Testis (tissue), 5 donors: ENCODE measurements at places on chromosomes 12 and 14.

GRCh38 chr14:57389646-57390036, 745 bp upstream of the NAA30 start:
- DNase-seq, result peak; percentile 45

- DNase-seq, result no peak
These were observed 96.2 kb upstream of the USP15 start for GRCh38 chr12:62164036-62164435.

- DNase-seq, result no peak
These were observed 98.4 kb downstream of the GTF2A1 start for GRCh38 chr14:81122326-81122725.

DNA sequence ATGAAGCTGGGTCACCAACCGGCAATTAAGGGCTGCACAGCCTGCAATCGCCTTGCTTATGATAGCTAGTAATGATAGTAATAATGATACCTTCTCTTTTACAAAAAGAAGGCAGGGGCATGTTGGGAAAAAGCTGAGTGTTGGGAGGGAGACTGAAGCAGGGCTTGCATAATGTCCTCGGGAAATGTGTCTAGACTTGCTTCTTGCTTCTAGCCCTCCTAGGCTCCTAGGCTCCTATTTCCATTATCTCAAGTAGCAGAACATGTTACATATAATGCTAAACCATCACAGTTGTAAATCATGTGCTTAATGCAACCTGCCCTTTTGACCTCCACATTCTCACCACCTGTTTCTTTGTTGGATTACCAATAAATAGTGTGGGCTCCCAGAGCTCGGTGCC, 18.7 kb downstream of the RERGL start:
- no peak for DNase-seq

DNA sequence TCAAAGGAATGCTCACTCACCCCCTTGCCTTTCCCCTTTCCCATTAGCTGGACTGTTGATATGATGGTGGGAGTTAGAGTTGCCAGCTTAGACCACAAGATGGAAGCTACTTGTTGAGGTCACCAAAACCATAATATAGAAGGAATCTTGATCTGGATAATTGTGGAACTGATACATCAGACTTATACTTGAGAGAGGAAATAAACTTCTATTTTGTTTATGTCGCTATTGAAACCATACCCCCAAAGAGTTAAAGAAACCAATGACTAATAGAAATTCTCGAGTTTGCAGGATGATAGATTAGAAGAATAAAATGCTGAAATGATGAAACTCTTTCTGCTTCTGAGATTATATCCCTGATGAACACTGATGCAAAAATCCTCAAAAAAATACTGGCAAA, 37.9 kb downstream of the TDG start:
- no peak for DNase-seq

DNA sequence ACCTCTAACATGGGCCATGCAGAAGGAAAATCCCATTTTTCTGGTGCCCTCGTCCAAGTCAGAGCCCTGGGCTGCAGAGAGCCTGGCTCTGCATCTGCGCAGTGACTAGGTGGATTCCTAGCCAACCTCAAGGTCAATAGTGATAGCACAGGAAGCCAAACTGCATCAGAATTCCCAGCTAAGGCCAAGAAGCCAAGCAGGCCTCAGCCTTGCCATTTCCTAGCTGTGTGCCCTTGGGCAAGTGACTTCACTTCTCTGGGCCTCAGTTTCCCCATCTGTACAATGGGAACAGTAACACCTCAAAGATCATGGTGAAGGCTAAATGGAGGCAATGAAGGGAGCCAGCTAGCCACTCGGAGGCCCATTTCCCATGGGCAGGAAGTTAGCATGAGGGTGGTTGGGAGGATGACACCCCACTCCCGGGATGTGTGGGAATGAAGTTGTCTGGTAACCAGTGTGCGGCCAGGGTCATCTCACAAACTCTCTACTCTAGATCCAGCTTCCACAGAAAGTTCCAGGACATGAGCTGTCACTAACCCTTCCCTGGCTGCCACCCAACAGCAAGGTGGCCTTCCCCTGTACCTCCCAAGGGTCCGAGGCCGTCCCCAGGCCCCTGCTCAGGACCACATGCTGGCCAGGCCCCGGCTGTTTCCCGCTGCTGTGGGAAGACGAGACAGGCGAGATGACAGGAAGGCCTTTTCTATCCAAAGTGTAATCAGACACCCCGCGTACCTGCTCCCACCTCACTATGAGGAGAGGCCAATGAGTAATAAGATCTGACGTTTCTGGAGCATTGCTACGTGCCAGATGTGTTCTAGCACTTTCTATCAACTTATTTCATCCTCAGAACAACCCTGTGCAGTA, 125.7 kb downstream of the SCARB1 start:
- DNase-seq, result no peak

DNA sequence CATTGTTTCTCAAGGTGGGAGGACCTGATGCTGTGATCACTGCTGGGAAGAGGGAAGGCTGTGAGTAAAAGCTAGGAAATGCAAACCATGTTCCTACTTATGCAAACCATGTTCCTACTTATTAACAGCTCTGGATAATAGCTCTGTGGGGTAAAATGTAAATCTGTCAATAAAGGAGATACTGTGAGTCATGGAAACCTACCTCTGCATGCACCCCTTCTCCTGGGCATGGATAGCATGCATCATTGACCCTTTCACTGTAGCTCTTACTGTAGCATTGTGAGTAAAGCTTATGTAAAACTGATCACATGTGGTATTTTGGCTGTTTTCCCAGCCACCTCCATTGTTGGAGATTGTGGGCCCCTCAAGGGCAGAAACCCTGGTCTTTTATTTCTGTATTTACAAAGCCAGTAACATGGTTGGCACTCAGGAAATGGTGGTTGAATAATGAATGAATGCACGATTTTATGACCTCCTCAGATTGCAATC, 253.7 kb downstream of the GRIN2B start:
- no peak for DNase-seq

- DNase-seq, result no peak
These were observed 359.9 kb downstream of the AEBP2 start for GRCh38 chr12:19799216-19799615.

DNA sequence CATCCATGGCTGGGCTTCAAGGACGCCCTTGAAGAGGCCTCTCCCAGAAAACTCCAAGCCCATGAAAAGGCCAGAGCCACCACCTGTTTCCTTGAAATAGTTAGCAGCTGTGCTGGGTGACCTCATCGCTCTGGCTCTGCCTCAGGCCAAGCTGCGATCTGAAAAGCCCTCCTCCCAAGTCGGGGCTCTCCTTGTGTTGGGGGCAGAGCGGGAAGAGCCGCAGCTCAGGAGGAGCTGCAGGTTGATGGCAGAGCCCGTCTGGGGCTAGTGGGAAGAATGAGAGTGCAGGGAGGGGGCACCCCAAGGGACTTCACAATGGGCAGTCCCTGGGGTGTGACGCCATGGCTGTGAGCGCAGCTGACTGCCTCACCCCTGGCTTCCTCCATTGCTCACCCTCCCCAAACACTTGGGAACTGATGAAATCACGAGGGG, 50.0 kb upstream of the STON2 start:
- peak; percentile 73 for DNase-seq

- DNase-seq, result no peak
These were observed 132.3 kb downstream of the CHST11 start for GRCh38 chr12:104588921-104589590.

GRCh38 chr14:65153101-65153500, 50.8 kb upstream of the MAX start:
- DNase-seq, result peak; percentile 27

- no peak for DNase-seq
These were observed 37.3 kb upstream of the CSRP2 start for GRCh38 chr12:76916170-76916540.

DNA sequence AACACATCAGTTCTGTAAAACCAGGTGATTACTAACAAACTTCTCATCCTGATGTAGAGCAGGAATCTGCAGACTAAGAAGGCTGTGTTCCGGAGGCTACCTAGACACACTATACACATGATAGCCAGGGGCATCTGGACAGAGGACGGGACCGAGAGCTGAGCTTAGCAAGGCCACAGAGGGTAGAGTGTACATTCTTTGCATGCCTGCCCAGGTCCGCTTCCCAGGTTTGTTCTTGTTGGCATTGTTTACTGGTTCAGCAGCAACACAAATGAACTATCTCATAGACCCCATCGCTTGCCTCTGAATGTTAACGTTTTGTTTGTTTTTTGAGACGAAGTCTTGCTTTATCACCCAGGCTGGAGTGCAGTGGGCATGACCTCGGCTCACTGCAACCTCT, 17.7 kb upstream of the TEAD4 start:
- no peak for DNase-seq

- DNase-seq, result no peak
These were observed 27.7 kb downstream of the UBR7 start for GRCh38 chr14:93234798-93235197.

GRCh38 chr14:101823511-101824120, 62.1 kb downstream of the PPP2R5C start:
- no peak for DNase-seq

GRCh38 chr14:76500011-76500410, 124.1 kb downstream of the ESRRB start:
- no peak for DNase-seq

GRCh38 chr12:55818140-55818728, 393 bp downstream of the ORMDL2 start:
- no peak for DNase-seq

DNA sequence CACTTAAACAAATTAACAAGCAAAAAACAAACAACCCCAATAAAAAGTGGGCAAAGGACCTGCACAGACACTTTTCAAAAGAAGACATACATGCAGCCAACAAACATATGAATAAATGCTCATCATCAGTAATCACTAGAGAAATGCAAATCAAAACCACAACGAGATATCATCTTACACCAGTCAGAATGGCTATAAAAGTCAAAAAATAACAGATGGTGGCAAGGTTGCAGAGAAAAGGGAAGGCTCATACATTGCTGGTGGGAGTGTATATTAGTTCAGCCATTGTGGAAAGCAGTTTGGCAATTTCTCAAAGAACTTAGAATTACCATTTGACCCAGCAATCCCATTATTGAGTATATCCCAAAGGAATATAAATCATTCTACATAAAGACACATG, 34.6 kb upstream of the NT5DC3 start:
- DNase-seq, result no peak

DNA sequence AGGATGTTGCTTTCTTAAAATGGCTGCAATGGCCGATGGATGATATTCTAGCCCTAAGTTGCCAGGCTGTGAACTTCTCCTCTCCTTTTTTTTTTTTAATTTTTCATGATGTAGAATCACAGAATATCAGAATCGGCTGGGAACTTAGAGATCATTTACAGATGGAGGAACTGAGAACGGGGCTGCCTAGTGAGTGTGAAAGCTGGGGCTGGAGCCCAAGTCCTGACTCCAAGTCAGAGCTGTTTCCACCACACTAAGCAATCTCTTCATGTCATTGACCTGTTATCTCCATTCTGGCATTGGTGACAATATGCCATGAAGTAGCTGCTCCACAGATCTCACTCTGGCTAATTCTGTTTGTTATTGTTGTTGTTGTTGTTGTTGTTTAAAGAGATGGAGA, 121.7 kb downstream of the SLC38A1 start:
- DNase-seq, result no peak

DNA sequence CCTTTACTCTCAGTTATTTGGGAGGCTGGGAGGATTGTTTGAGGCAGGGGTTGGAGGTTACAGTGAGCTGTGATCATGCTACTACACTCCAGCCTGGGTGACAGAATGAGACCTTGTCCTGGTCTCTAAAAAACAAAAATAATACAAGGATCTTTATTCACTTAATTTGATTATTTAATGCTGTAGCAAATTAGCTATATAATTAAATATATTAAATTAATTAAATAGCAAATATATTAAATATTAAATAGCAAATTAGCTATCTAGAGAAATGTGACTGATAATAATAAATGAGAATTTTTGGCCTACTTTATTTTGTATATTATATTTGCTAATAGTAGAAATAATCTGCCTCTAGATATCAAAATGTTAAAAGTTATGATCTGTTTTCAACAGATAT, 298.8 kb upstream of the NAV3 start:
- DNase-seq, result no peak

DNA sequence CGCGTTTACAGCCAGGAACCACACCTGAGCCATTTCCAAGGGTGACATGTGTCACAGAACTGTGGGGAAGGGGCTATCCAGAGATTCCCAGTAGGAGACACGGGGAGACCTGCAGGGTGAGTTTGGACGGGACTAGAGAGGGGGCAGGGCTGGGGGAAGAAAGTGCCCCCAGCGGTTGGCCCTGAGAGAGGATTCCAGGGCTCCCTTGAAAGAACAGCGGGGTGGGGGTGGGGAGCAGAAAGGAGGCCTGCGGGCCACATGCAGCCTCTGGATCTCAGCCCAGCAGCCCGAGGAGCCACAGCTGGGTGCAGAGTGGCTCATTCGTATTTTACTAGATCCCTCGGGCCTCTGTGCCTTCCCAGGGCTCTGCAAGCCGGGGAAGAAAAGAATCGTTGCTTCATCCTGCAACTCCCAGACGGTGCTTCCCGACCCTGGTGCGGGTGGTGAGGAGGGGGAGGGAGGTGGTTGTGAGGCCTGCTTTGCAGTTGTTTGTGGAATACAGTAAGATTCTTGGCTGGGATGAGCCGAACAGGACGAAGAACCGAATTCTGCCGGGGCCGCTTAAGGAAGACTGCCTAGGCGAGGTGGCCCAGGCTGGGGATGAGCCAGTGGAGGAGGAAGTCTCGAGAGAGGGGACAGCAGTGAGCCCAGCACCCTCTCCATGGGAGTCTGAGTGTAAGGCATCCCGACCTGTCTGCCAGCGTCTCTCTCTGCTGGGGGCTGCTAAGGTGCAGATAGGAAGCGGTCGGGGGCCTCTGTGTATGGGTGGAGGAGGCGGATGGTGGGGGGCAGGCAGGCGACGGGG, 36.1 kb upstream of the ANKRD9 start:
- DNase-seq, result peak; percentile 42

DNA sequence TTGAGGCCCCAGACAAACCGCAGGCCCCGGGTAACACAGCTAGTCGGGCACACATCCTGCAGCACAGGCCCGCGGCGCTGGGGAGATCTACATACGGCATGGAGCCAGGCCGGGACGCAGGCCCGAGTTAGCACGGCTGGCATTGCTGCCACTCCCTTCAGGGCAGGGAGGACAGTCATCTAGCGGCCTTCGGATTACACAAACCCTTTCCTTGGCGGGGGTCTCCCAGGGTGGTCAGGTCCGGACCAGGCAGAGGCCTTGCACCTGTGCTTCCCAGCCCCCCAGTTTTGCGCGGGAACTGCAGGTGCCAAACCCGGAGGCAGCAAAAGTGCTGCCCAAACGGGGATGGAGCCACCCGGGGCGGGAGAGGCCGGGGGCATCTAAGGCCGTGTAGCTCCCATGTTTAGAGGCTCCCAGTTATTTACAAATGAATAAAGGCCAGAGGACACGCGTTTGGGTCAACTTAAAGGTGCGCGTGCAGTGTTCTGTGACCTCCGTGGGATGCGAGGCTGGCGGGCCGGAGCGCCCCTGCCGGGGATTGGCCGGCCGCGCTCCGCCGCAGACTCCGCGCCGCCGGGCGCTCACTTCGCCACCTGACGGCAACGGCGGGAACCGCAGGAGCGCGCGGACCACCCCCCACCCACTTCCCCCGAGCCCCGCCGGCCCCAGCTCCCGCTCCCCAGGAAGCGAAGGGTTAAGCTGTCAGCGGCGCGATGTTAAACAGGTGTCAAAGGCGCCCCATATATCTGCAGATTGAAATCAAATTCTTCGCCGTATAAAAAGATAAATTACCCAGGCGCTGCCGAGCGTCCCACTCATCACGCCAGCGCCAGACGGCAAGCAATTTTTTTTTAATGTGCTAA, 18.1 kb downstream of the VSX2 start:
- peak; percentile 48 for DNase-seq

GRCh38 chr14:90449411-90449810, 52.6 kb downstream of the CALM1 start:
- DNase-seq, result no peak

- DNase-seq, result no peak
These were observed 1.3 kb upstream of the NR1H4 start for GRCh38 chr12:100472325-100472724.
